ENCODE measurements at places on chromosomes 5 and 9.

GRCh38 chr9:130304116-130304515 lies 38.6 kb downstream of the HMCN2 start:
- DNase-seq, result no peak

DNA sequence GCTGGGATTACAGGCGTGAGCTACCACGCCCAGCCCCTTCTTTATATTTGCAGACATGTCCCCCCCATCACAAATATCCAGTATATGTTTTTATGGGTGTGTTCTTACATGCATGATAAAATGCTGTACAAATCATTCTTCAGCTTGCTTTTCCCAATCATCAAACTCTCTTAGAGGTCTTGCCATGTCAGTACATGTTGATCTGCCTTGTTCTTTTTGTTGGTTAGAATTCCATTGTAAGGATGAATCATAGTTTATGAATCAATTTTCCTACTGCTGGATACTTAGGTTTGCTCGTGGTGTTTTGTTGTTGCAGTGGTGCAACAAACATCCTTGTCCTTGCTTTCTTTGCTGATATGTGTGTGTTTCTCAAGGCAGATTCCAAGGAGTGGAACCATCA lies 79.9 kb upstream of the NEURL1B start:
- no peak for DNase-seq

DNA sequence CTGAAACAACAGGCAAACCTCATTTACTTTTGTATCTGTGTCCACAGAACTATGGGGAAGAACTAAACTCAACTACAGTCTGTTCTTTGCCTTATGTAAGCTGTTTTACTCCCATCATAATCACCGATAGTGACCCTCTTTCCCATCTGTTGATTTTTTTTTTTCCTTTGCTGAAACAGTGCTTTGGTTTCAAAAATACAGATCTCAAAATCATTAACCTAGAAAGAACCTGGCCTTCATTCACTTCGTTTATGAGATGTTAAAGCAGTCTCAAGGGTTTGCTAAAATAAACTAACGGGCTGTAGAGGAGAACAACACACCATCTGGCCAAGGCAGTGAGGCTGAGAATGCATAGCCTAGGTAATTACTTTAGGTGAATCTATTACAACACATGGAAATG lies 706.6 kb upstream of the ZNF608 start:
- DNase-seq, result no peak

DNA sequence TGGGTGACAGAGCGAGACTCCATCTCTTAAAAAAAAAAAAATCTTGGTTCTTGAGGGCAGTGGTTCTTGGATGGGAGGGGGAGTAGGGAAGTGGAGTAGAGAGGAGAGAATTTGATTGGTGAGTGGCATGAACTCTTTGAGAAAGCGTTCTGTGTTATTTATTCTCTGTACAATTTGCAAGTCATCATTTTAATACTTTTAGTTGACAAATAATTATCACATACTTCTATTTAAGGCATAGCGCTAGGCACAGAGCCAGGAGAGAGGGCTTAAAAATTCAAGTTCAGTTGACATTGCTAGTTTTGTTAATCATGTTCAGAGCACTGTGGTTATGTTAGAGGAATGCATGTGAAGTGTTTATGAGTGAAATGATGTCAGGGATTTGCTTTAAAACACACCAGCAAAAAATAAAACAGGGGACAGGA lies 24.6 kb downstream of the HSDL2 start:
- DNase-seq, result no peak

DNA sequence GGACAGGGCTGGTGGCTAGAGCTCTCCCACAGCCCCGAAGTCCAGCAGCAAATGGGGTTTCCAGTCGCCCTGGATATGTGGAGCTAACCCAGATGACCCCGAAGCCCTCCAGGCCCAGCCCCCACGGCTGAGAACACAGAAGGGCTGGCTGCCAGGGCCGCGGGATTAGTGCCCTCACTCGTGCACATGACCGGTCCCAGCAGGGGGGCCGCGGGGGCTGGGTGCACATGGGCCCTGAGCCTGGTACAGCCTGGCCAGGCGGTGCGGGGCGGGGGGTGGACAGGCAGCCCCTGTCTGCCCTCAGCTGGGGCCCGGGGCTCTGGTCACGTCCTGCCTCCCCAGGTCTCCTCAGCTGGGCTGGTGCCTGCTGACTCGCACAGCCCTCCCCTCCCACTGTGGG lies 5.9 kb downstream of the SSNA1 start:
- no peak for DNase-seq

GRCh38 chr9:80030801-80031200 lies 459.0 kb downstream of the TLE4 start:
- DNase-seq, result no peak

DNA sequence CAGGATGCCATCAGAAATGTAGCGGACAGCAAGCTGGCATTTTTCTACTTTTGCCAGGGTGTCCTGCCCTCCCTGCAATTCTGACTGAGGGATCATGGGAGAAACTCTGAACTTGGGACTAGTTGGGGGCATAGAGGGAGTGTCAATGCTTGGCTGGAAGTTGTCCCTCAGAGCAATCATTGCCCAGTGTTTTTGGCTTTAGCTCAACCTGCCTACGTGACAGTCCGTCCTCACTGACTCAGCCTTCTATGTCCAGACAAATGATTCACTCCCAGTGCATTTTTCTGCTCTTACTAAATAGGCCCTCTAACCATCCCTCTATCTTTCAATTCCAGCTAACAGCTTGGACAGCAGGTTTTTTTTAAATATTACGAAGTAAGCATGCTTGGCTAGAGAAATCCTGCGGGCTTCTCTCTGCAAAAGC lies 627.4 kb downstream of the TLR4 start:
- DNase-seq, result no peak

- no peak for DNase-seq
These were observed 934 bp upstream of the FCN1 start for GRCh38 chr9:134918646-134919045.

DNA sequence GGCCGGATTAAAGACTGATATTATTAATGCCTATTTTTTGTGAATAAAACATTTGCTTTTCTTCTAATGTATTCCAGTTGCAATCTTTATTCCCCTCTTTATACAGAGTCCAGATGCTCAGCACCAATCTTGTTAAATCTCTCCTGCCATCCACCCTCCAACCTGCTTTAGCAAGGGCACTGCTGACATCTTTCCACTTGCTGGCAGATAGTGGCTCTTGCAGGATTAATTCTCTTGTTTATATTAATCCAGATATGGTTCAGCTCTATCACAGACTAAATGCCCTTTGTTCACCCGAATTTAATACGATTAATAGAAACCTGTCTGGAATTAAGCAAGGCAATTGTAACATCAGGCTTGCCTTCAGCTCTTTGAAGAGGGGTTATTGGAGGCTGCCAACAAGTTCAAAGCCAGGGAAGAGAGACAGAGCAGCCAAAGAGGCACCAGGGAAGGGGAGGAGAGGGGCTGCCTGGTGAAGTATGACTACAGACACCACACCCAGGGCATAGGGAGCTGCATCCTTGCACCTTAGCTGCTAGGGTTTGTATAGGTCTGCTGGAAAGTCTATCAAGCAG lies 236.2 kb downstream of the SAXO1 start:
- no peak for DNase-seq

DNA sequence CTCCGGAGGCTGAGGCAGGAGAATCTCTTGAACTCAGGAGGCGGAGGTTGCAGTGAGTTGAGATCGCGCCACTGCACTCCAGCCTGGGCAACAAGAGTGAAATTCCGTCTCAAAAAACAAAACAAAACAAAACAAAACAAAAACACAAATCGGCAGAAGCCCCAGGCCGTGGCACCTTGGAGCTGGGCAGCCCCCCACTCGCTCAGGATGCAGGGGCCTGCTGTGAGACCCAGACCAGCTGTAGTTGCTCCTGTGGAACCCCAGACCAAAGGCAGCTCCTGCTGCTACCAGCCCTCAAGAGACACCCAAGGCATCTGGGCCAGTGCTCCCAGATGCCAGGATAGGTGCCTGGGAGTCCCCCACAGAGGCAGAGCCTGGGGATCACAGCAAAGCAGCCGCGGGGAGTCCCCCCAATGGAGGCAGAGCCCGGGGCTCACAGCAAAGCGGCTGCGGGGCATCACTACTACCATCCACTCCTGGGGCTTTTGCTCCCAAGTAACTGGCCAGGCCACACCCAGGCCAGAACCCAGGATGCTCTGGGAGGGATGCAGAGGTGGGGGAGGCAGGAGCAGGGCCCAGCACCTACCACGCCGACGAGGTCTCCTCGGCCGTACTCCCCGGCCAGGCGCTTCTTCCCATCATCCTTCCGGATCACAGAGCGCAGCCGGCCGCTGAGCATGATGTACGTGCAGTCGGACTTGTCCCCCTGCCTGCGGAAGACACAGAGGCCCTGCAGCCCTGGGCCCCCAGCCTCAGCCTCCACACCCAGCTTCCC lies 37.7 kb upstream of the NSMF start:
- DNase-seq, result no peak

GRCh38 chr9:21559402-21560280 lies 77.5 kb upstream of the IFNE start:
- peak; percentile 46 for DNase-seq

- DNase-seq, result peak; percentile 2
These were observed 137.6 kb downstream of the MRPL36 start for GRCh38 chr5:1661831-1662558.

- DNase-seq, result no peak
These were observed 43.9 kb downstream of the HACD4 start for GRCh38 chr9:20987521-20987920.
